Left forelimb (tissue), 1 donor: ENCODE measurements at places on chromosomes 12 and 14.

DNA sequence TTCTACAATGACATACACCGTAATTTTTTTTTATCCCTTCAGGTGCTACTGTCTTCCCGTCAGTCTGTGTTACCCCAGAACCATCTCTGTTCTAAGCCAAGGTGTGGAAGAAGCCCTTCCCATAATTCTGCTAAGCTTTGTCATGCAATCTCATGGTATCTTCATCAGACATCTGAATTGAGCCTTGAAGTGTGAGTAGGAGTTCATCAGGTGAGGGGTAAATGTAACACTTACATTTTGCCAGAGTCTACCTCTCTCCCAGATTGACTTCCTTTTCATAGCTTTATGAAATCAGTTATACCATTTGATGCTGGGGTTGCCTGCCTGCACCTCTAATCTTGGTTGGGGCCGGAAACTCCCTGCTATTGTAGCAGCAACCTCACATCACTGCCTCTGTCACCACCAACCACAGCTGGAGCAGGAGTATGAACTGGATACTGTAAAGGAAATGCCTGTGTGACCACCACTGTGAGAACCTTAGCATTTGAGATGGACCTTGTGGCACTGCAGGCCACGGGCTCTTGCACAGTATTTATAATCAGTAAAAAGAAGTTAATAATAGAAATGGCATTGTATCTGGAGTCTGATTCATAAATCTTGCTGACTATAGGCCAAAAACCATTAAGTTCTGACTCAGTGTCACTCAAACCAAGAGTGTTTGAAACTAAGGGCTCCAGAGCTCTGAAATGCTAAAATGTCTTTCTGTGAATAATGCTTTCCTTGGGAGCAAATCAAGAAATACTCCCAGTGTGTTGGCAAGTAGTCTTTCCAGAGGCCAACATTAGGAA lies 58.7 kb upstream of the STK38L start:
- no peak for DNase-seq

DNA sequence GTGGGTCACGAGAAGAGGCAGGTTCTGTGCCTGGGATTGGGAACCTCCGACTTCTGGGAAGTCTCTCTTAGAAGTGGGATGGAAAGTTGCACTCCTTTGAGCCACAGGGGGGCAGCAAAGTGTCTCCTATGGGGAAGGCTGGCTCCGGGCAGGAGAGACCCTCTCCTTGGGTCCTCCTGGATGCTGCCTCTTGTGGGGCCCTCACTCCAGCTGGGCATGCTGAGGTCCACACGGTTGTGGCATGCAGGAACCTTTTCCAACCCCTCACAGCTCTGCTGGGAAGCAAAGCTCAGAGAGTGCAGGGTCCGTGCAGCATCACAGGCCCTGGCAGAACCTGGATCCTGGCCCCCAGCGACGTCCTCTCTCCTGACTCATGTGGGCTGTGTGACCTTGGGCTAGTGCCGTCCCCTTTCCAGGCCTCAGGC lies 17.4 kb downstream of the SDSL start:
- no peak for DNase-seq

- no peak for DNase-seq
These were observed 438.1 kb downstream of the IPO8 start for GRCh38 chr12:30257618-30258017.

DNA sequence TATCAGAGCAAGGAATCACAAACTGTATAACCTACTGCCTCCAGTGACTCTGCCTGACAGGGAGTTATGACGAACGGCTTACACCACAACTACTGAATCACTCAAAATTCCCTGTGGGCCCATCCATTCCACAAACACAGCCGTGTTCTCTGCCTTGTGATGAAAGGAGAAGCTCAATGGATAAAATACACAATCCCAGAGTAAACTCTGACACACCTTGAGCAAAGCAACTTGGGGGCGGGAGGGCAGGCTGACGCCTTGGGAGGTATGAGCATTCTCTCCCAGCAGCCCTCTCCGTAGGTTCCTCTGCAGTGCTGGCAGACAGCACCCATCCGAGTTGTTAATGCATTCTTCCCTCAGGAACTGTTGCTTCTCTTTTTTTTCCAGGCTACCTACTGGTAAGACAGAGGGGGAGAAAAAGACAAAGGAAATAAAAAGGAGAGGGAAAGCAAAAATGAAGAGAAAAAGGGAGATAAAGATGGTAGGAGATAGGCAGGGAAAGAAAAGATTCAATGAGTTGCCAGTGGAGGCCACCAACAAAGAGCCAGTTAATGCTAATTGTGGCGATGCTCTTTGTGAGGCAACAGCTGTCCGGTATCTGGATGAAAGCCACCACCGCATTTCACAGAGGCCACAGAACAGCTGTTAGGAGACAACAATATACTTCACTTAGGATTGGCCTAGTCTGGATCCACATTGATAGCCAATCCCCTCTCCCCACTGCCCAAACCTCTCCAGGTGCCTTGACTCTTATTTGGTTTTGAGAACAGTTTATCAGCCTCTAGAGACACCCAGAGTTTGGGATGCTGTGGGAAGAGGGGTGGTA lies 4.7 kb upstream of the DIO2 start:
- DNase-seq: no peak

- DNase-seq: no peak
These were observed 91.3 kb upstream of the DNM1L start for GRCh38 chr12:32587581-32588495.

DNA sequence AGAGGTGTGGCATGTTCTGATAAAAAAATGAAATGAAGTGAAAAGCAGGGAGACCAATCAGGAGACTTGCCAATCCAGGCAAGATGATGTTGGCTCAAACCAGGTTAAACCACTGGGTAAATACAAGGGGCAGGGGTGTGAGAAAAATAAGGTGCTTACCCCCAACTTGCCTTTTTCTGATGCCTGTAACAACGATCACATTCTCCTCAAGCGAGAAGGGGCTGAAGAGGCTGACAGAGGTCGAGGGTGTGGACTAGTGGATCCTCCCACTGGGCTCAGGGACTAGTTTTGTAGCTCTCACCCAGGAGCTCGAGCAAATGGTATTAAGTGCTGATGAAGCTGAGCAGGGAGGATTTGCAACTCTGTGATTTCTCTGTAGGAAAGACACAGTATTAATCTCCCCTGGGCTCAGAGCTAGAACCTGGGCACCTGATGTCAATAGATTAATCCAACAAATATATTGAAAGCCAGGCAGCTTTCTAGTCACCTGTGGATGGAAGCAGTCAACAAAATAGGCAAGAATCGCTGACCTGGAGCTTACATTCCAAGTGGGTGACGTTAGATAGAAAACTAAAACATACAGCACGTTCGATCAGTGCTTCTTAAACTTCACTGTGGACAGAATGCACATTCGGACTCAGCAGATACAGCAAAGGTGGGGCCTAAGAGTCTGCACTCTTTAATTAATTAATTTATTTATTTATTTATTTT lies 15.2 kb upstream of the EAPP start:
- no peak for DNase-seq

DNA sequence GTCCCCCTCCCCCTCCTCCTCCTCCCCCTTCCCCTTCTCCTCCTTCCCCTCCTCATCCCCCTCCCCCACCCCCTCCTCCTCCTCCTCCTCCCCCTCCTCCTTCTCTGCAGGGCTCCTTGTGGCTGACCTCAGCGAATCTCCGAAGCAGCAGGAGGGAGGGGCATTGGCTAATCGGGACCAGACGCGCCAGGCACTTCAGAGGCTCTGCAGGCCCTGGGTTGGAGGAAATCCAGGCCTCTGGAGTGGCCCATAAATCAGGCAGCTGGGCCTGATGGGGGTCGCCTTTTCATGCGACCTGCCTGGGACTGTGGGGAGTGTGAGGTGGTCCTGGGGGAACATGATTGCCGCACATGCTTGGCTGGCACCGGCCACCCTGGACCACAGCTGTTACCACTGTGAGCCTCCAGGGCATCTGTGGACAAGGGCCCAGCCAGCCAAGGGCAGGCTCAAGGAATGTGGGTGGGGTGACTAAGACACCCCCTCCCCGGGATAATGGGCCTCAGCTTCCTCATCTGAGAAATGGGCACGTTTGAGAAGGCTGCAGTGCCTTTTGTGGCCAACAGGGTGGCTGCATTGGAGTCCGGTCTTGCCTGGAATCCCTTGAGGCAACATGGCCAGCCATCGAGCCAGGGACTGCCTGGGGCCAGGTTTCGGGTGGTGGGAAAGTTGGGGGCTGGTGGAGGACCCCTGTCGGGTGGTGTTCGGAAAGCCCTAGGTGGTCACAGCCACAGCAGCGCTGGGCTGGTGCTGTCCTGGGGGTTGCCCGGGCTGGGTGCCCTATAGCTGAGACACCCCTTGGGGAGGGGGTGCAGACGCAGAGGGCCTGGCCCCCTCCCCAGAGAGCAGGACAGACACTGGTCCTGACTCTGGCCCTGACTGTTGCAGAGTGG lies 12.0 kb downstream of the KIF26A start:
- peak; percentile 77 for DNase-seq

- DNase-seq: no peak
These were observed 54.3 kb upstream of the CIT start for GRCh38 chr12:119931402-119931801.

DNA sequence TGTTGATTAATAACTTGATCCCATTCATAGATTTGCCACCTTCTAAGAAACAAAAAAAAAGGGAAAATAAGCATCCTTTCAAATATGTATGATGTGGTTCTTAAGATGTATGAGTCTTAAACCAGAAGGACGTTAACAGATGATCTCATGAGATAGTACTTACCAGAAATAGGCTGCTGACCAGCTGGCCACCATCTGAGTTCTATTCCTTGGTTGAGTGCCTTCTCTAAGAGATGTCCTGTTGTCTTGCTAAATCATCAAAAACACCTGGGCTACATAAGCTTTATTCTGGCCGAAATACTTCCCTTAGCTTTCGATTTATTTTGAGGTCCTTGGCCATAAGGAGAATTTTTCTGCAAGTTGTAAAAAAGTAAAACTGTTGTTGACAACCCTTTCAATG lies 55.6 kb downstream of the GPR65 start:
- no peak for DNase-seq

GRCh38 chr14:69451941-69452340 lies 32.6 kb upstream of the PLEKHD1 start:
- no peak for DNase-seq

DNA sequence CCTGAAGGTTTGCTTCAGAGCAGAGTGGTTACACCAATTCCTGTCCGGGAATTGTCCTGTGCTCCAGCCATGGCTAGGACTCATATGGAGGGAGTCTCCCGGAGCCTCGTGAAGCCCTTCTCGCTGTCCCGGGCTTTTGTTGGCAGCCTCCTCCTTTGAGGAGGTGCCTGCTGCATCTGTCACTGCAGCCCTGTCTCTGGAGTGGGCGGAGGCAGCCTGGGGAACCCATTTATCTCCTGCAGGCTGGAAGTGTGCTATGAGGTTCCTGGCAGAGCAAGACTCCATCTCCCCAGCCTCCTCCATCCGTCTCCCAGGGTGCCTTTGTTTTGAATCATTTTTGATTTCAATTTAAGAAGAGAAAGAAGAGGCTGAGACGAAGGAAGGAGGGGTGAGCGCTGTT lies 355.3 kb downstream of the GLT1D1 start:
- DNase-seq: no peak

GRCh38 chr12:105166736-105167135 lies 59.2 kb downstream of the WASHC4 start:
- DNase-seq: no peak

- no peak for DNase-seq
These were observed 99.6 kb downstream of the DENND5B start for GRCh38 chr12:31491241-31491794.

DNA sequence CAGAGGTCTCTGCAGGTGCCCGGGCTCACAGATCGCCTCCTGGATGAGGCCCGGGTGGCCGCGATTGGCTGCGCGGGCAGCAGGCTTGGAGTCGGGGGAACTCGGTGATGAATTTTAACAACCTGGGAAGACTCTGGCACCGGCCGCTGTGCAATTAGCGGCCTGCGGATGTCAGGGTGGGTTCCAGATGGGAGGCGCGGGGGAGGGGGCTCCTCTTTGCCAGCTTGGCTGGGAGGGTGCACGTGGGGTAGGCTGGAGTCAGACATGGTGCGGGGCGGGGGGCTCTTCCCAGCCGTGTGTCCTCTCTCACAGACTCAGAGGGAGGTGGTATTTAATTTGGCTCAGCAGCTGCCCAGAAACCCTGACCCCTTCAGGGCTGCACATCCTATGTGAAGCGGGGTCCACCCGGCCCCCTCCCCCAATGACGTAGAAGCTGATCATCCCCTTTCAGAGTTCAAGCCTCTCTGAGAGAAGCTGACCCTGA lies 81.4 kb downstream of the KIF26A start:
- DNase-seq: no peak

- DNase-seq: no peak
These were observed 78.8 kb upstream of the SLC38A4 start for GRCh38 chr12:46904406-46905238.

GRCh38 chr12:109612975-109613502 lies 39.4 kb downstream of the MVK start:
- DNase-seq: no peak

GRCh38 chr12:1099158-1099557 lies 108.1 kb downstream of the ERC1 start:
- DNase-seq: no peak

DNA sequence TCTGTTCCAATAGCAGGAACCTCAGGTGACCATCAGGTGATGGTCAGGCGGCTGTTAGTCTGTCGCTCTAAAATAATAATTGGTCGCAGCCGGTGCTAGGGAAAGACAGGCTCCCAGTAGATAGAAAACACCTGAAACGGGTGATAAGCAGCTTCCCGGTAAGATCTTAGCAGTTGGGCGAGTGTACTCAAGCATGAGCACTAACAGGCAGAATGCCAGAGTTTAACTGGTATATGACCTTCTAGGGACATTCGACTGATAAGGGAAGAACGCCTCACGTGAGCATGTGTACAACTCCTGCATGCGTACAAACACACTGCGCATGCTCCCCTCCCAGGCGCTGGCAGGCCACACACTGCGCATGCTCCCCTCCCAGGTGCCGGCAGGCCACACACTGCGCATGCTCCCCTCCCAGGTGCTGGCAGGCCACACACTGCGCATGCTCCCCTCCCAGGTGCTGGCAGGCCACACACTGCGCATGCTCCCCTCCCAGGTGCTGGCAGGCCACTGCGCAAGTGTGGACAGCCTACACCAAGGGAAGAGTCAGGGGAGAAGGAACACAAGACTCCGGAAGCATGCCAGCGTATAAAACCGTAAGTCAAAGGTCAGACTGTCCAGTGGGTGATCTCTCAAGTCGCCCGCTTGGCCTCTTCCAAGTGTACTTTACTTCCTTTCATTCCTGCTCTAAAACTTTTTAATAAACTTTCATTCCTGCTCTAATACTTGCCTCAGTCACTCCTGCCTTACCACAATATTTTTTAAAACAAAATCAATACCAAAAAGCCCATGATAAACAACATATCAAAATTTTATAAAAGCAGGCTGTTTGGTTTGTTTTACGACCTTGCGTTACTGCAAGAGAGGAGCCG lies 24.5 kb downstream of the GPRC5D start:
- no peak for DNase-seq

DNA sequence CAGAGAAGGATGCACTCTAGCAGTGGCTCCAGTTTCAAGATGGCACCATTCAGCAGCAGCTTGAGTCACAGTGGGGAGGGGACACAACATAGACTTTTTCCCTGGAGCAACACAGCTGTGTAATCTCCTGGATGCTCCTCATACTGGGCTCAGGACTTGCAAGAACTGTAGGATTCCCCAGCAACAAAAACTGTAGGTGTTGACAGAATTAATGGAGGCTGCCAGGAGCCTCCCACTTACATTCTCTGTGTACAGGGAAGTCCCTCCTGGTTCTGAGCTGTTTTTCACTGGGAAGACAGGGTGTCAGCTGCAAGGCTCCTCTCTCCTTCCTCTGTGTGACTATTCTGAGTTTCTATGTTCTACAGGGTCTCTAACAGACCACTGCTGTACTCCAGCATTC lies 217.9 kb downstream of the KIF21A start:
- DNase-seq: no peak
